ENCODE measurements at places on chromosomes 6 and 20.

DNA sequence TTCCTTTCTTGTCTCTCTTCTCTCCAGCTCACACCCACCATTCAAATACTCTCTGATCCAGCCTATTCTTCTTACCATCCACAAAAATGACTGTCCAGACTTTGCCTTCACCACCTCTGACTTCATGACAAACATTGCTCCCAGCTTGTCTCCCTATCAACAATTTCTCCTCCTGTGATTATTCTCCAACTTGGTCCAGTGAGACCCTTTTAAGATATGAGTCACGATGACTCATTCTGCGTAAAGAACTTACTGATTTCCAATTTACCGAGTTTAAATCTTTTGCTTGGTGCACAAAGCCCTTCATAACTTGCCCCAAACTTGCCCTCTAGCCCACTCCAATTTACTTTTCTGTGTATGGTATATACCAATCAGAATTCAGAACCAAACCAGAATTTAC lies 833.2 kb downstream of the MAFB start:
- DNase-seq, result no peak

GRCh38 chr6:84448331-84448730 lies 220.9 kb upstream of the CEP162 start:
- no peak for DNase-seq

- no peak for DNase-seq
Observed at GRCh38 chr20:7358670-7359069, 581.6 kb downstream of the HAO1 start.

DNA sequence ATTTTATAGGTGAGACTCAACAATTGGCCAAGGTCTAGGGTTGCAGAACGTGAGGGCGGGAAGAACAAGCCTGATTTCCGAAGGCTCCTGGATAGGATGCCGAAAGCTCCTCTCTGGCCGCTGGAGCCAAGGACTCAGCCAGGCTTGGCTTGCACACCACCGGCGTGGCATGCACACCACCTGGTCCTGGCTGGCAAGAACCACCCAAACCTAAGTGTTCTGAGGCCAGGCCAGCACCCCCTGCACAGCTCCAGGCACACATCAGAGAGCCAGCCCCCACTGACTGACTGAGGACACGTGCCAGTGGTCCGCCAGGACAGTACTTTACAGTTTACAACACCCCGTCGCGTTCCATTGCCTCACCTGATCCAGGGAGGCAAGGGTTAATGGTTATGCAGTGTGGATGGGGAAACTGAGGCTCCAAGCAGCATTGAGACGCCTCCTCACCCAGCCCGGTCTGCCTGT lies 414 bp downstream of the TGM2 start:
- no peak for DNase-seq

GRCh38 chr6:28349344-28349891 lies 329 bp upstream of the ZKSCAN3 start:
- DNase-seq, result no peak

DNA sequence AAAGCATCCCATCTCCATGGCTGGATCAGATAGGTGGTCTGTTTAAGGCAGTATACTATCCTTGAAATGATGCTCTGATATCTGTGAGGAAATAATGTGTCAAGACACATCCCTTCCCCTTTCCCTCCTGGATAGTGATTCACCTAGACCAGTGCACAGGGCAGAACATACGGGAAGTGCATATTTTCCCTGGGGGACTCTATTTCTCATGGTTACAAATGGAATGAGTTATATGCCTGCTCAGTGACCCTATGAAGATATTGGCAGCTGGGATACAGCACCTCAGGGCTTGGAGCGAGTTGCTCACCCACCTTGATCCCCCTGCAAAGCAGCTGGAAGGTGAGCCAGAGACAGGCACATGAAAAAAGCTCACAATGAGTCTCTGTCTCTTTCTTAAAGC lies 67.5 kb upstream of the PRL start:
- DNase-seq, result peak; percentile 79

DNA sequence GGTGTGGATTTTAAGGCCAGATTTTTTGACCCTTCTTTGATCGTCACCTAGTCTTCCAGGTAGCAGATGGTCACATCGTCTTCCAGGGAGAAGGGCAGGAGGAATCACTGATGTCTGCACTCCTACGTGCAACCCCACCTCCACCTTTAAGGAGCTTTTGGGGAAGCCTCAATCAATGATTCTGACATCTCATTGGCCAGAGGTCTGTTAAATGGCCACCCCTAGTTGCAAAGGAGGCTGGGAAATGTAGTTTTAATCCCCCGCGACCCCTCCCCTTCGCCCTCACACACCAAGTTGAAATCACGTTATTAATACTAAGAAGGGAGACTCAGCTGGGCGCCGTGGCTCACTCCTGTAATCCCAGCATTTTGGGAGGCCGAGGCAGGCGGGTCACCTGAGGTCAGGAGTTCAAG lies 151.4 kb downstream of the BCAS1 start:
- DNase-seq, result no peak

- DNase-seq, result no peak
Observed at GRCh38 chr20:61784801-61785566, 280.7 kb downstream of the TAF4 start.

DNA sequence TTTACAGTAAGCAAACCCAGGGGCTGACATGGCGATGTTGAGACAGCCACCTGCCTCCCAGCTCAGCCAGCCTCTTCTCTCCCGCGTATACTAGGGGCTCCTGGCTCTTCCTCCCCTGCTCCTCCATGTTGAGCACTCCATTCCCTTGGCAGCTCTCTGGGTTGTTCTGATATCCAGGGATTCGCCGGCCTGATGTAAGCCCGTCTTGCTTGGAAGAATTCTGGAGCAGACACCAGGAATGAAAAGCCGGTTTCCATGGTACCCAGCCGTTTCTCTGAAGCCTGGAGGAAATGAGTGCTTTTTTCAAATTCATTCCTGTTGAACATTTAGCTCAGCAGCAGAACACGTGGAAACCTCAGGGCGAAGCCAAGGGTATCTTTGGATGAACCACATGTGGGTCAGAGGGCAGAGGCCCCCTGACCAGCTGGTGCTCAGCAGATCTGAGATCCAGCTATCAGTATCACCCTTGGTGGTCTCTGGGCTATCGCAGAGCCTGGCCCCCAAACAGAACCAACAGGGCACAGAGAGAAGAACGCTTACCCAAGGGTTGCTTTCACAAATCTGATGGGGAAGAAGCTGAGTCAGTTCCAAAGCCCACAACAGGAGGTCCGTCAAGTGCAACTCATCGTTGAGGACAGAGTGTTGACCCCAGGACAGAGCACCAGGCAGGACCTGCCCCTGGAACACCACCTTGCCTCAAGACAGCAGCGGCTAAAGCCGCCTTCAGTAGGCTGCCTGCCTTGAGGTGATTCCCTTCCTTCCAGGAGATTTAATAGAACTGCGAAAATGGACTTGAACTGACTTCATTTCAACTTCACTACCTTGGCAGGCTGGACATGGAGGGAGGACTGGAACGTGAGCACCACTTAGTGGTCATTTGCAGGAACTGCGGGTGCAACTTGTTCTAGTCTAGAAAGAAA lies 96.1 kb upstream of the RIN2 start:
- DNase-seq, result peak; percentile 66

GRCh38 chr6:41505122-41506049 lies 40.8 kb upstream of the FOXP4 start:
- DNase-seq, result peak; percentile 93

- DNase-seq, result no peak
Observed at GRCh38 chr6:32972353-32973143, 4.2 kb downstream of the BRD2 start.

DNA sequence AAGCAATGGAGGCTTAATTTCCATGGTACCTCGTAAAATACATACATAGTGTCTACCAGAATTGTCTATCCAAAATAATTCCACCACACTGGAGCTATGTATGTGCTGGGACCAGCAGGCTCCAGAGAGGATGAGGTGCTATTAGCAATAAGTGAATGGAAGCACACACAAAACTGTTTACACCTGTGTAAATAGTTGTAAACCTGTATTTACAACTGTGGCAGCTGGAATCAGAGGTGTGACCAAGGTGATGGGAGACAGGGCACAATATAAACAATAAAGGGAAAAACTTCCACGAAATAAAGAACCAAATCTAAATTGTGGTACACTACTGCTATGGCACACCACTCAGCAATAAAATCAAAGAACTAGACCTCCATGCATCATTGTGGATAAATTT lies 14.4 kb downstream of the RARS2 start:
- DNase-seq, result no peak

Data from fibroblast of upper back skin (primary cell).